ENCODE measurements at places on chromosomes 7 and 10. TPM values are rescaled to one million over a fixed set of nuclear protein-coding genes. Genes with fewer than 3 reads are reported as not detected.

The CLDN3 gene
- total RNA-seq: 69.4 TPM

The RGR gene
- not detected for total RNA-seq

The ANKRD1 gene
- total RNA-seq: 30.7 TPM

The DDX21 gene
- 26.4 TPM for total RNA-seq

The GIMAP4 gene
- total RNA-seq: not detected

The NEBL gene
- total RNA-seq: 5.4 TPM

The SLC13A1 gene
- not detected for total RNA-seq

Data from Caki2 (cell line).